ENCODE measurements at places on chromosomes 2 and 18.

GRCh38 chr2:45649462-45649857 lies 2.0 kb upstream of the PRKCE start:
- DNase-seq, result no peak

GRCh38 chr18:23682045-23682444 lies 7.2 kb upstream of the LAMA3 start:
- DNase-seq, result no peak

DNA sequence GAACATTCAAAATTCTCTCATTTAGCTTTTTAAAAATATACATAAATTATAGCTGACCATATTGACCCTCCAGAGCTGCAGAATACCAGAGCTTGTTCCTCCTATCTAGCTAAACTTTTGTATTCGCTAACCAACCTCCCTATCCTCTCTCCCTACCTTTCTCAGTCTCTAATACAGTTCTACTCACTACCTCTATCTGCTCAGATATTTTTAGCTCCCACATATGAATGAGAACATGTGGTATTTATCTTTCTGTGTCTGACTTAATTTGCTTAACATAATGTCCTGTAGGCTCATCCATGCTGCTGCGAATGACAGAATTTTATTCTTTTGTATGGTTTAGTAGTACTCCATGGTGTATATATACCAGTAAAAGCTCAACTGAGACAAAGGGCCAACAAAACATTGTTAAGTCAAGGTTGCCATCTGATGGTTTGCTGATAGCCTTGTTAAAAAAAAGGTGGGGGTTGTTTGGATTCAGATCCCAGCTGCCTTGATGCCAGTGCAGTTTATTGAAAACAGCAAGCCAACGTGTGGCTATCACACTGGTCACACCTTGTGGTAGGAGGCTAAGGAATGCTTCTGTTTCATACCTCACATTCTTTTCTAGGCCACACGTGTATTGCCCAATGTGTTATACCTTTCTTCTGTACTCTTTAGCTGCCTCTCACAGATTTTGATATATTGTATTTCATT lies 101.5 kb downstream of the VWA3B start:
- no peak for DNase-seq

DNA sequence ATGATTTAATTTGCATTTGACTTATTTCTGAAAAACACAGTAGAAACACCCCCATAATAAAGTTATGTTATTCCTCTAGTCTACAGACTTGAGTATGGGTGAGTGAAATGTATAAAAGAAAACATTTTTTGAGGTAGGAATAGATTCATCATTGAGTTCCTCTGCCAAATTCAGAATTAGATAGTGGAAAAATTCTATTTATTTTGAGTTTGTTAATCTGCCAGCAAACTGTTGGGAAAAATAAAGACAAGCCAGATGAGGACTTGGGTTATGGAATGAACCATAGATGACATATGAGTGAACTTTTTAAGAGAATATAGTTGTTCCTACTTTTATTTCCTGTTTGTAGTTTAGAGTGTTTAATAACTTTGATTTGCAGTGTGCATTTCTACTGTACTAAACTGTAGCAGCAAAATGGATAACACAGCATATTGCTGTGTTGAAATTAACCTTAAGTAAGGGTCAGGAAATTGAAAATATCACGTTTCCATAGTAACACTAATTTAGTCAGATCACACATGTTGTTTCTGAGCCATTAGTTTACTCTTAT lies 35.6 kb upstream of the PNPT1 start:
- DNase-seq, result no peak

DNA sequence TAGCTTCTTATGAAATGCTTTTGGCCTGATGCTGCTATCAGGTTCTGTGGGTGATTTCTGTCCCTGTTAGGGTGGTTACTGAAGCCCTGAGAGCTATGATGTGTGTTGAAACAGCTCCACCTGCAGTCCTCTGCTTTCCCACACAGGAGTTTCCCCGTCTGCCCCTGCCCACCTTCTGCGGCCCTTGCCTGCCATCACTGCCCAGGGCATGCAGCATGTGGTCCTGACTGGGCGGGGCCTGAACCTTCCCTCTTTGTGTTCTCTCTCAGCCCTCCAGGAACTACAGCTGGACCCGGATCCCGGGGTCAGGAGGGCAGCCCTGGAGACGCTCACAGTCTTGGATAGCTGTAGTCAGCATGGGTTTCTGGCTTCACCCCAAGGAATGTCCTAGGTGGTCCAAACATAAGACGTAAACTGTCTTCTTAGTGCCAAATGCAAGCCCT lies 21.4 kb downstream of the HJURP start:
- no peak for DNase-seq

GRCh38 chr2:121335294-121336290 lies 50.6 kb upstream of the TFCP2L1 start:
- DNase-seq, result no peak

- DNase-seq, result no peak
Observed at GRCh38 chr2:28234807-28235206, 157.9 kb upstream of the FOSL2 start.
